ENCODE measurements at places on chromosomes 4 and X.

GRCh38 chr4:76569706-76570105 is 134.7 kb downstream of the SHROOM3 start:
- no peak for DNase-seq

GRCh38 chr4:15711762-15712161 is 8.9 kb downstream of the BST1 start:
- no peak for DNase-seq

DNA sequence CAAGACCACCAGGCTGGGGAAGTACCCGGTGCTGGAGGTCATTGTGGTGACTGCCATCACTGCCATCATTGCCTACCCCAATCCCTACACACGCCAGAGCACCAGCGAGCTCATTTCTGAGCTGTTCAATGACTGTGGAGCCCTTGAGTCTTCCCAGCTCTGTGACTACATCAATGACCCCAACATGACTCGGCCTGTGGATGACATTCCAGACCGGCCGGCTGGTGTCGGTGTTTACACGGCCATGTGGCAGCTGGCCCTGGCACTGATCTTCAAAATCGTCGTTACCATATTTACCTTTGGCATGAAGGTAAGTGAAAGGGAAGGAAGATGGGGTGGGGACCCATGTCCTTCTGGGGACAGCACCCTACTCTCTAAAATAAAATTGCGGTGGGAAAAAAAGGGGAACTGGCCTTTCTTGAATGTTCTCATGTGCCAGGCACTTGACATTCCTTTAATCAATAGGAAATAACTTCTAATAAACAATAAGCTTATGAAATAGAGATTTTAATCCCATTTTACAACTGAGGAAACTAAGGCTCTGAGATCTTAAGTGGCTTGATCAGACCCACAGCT is 51.6 kb downstream of the CLCN4 start:
- DNase-seq = no peak

DNA sequence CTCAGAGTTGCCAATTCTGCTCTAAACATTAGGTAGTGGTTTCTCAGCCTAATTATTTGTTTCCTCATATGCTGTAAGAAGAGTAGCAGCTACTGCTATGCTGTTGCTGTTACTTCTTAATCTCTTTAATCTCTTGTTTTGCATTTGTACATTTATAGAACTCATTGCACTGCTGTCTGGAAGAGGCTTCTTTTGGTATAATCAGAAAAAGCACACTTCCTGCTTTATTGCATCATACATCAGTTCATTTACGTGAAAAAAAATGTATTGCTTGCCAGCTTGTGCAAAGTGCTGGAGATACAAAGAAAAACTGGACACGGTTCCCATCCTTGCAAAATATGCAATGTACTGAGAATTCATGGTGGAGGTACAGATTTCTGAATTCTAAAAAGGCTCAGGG is 332.0 kb downstream of the GRXCR1 start:
- peak; percentile 17 for DNase-seq

GRCh38 chr4:170671171-170671570 is 581.4 kb upstream of the AADAT start:
- no peak for DNase-seq

DNA sequence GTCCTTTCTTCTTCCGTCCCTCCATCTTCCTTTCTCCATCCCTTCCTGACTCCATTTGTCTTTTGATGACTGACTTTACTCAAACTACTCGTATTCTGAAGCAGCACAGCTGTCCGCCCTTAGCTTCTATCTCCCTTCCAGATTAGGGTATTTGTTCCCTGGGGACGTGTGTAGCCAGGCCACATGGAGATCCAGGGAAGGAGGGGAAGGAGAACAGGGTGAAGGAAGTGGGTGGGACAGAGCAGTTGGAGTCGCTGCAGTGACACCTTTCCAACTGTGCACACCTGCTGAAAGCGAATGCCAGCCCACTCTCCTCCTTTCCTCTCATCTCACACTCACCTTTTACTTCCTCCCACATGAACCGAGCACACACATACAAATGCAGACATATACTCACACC is 323.8 kb downstream of the DCTD start:
- DNase-seq = no peak

DNA sequence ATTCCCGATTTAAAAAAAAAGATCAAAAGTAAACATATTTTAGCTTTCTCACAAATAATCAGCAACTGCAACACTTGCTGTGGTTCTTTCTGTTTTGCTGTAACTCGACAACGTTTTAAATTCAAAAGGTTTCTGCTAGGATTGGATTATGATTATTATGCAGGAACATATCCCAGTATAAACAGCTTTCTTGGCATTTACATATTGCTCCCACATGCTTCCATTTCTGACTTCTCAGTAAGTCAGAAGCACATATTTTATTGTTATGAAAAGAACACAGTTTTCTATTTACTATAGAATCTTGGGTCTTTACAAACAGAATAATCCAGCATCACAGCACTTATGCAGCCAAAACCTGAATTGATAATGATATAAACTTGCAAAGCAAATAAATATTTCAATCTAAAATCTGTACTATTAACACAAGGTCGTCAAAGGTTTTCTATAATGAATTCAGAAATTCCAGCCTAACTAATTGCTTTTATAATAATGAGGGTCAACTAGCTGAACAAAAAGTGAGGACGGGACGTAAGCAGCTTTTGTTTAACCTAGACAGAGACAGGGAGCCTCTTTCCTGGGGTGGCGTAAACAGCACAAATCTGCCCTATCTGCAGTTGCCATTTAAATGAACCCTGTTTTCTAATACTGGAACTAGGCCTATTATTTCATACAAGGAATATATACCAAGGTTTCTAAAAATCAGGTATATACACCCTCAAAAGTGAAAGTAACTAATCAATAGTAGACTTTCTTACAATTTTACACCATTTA is 9.8 kb upstream of the PCDH18 start:
- no peak for DNase-seq

DNA sequence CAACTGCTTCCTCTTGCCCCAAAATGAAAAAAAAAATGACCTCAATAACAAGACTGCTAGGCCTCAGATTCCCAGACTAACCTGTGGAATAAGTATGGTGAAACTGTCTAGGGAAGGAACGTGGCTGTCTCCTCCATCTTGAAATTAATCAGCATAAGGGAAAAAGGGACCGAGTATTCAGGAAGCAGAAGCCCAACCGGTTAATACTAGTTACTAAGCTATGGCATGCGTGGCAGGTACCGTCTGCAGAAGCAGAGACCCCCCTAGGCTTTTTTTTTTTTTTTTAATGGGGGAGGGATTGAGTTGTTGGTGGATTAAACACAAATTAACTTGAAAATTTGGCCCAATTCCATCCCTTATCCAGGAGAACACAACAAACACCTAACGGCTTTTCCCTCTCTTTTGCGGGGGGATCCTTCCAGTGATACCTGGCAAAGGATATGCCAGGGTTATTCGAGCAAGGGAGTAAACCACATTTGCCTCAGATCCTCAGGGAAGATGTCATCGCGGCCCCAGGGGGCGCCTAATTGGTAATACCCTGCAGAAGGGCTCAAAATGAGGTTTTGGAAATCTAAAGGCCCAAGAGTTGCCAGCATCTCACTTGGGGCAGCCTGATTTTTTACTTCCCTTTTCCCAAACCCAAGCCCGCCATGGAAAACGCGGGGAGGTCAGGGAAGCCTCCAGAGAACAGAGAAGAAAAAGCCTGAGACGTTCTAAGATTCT is 893 bp downstream of the RLIM start:
- peak; percentile 14 for DNase-seq

DNA sequence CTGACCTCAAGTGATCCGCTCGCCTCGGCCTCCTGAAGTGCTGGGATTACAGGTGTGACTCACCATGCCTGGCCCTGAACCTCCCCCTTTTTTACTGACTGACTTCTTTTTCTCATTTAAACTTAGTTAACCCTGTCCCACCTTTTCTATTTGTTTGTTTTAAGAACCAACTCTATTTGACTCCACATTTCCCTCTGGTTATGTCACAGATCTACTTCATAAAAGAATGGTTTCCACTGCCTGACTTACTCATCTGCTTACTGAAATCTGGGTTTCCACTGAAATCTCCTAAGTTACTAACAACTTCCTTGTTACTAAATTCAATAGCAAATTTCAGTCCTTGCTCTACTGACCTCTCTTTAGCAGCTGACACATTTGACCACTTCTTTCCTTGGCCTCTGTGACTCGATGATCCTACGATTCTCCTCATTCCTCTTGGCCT is 28.0 kb upstream of the NSUN7 start:
- no peak for DNase-seq

DNA sequence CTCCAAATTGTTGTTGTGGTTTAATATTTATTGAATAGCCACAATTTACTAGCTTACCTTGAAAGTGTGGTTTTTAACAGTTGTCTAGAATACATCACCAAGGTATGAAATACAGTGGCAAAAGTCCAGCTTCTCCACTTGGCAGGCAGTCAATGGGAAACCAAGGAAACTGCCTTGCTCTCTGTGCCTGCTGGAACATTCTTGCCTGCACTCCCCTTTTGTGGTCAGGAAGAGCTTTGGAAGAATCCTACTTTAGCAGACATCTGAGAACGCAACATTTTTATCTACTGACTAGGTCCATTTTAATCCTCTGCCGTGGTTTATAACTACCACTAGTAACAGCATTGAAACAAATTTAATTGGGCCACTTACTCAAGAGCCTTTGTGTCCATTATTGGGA is 64.5 kb downstream of the TENM3 start:
- no peak for DNase-seq

GRCh38 chr4:119663160-119663788 is 34.7 kb upstream of the PDE5A start:
- no peak for DNase-seq

DNA sequence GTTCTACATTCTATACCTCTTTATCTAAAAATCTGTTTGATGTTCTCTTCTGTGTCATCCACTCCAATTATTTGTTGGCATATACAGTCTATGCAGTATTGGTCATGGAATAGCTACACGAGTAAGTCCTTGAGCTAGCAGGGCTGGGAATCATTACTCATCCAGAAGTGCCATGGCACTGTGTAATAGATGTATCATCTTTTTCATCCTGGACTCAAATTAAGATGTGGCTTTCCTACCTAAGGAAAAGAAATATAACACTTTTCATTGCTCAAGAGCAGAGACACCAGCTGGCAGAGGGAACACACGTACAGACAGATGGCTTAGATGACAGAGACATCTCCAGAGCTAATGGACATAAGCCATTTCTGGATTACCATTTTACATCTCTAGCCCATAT is 159.8 kb downstream of the FAM13A start:
- no peak for DNase-seq

GRCh38 chrX:63761639-63762038 is 23.4 kb downstream of the ARHGEF9 start:
- DNase-seq = no peak

GRCh38 chr4:98865059-98865458 is 63.9 kb downstream of the EIF4E start:
- DNase-seq = no peak

DNA sequence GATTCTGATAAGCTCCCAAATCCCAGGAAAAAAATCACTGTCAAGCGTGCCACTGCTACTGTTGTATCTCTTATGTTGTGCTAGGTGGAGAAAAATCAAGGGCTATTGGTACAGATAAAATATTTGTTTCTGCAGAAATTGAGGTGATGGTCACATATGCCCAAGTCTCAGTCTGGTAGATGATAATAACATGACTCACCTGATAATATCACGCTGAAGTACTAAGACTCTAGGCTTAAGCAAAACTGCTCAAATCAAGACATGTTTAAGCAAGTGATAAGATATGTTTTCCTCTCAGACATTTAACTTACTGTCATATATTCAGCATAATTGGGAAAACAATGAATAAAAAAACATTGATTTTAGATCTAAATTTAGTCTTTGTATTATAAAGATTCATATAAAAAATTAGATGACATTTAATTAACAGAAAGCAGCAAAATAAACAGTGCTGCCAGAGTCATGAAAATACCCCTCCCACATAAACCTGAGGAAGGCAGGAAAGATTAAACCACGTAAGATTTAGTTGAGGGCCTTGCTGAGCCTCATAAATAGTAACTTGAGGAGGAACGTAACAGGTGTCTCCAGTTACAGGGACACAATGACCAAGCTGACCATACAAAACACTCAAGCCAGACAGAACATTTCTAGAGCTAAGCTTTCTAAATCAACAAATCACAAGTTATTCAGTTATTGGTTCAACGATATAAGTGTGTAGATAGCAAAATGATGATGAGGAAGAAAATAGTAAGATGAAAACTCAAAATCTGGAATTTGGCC is 143.5 kb downstream of the CHM start:
- no peak for DNase-seq

GRCh38 chr4:39710098-39710896 is 12.4 kb downstream of the UBE2K start:
- DNase-seq = no peak

GRCh38 chrX:67723580-67724351 is 179.9 kb downstream of the AR start:
- no peak for DNase-seq

DNA sequence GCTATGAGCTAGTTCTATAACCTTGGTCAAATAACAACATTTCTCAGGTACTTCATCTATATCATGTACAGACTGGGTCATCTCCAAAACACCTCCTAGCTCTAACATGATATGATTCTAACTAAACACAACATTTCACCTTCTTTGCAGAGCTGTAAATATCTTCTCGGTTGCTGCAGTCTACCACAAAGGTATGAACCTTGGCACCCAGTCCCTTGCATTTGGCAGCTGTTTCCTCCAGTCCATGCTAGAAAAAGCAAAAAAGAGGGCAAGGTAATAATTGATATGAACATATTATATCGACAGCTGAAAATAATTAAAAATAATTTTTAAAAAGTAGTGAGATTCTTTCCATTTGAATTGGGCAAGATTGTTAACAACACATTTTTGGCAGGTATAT is 8.9 kb downstream of the HSD17B11 start:
- no peak for DNase-seq

DNA sequence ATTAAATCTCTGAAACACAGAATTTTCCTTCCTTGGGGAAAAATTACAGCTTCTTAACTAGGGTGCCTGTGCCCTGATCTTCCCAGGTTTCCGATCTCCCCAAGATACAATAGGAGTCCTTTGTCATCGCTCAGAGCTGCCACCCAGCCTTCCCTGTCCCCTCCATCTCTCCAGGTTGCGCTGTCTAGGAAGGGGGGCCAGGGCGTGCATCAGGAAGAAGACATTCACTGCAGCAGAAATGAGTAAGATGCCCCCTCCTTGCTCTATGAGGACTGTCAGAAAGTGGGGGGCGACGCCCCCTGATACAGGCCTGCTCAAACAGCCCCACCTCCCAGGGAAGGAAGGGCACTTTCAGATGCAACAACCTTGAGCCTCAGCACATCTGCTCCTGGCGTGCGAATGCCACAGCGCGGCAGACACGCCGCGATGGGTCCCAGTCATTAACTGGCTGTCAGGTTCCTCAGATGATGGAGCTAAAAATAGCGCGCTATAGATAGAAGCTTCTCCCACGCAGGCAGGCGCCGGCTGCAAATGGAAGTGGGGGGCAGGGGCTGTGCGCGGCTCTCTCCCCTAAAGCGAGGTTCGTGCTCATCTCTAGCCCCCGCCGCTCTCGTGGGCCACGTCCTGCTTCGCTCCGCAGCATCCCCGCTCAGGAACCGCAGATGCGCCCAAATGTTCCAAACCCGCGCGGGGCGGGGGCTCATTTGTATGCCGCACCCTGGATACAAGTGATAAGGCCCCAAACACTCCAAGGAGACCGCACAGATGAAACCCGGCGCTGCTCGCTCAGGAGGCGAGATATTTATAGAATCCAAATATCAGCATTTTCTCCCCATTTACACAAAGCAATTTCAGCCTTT is 57.6 kb upstream of the LGI2 start:
- DNase-seq = no peak
